Esophagus squamous epithelium (tissue), 5 donors: ENCODE measurements at places on chromosomes 2 and 18.

- no peak for DNase-seq
Observed at GRCh38 chr2:203928849-203929248, 7.7 kb upstream of the ICOS start.

DNA sequence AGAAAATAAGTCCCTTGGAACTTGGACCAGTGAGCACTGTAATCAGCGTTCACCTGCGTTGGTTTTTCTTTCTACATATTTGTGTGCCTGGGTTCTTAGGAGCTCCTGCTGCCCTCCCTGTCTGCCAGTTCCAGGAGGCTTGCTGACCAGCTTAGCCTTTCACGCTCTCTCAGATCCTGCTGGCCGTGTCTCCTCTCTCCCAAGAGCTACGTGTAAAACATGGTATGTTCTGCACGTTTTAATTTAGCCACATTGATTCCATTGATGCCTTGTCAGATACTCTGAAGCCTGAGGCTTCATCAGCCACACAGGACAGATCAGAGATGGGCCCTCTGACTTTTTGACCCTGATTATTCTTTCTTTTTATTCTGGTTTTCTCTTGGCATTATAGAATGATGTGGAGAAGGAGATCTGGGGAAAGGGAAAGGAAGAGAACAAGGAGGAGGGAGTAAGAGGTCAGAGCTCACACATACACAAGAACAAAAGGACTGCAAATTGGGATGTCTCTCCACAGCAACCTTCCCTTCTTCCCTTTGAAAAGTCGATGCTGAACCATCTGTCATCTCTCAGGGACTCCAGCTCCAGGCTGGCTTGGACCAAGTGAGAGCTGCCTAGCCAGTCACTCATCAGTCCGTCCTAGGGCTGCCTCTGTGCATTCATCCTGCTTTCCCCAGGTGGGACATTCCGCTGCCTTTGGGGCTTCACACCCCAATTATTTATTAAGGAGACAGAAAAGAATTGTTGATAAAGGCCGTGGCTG lies 152.8 kb downstream of the PIK3C3 start:
- DNase-seq: no peak

DNA sequence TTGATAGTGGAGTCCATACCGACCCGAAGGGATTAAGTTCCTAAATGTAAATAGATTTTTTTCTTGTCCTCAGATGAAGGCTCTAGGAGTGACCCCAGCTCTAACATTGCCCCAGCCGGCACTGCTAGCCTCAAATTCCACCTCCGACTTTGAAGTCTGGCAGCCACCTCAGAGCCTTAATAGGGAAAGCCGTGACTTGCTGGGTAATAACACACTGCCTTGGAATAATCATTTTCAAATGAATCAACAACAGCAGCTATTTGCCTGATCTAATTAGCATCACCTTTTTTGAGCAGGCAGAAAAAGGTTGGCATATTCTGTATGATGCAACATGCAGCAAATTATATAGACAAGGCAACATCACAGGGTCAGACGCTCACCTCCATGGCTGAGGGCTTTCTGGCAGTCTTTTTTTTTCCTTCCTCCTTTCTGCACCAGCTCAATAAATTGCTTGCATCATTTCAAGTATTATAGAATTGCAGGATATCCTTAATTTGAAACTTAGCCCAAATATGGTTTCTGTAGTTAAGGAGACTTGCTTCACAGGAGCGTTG lies 276.5 kb upstream of the ATP5MC3 start:
- DNase-seq: no peak

DNA sequence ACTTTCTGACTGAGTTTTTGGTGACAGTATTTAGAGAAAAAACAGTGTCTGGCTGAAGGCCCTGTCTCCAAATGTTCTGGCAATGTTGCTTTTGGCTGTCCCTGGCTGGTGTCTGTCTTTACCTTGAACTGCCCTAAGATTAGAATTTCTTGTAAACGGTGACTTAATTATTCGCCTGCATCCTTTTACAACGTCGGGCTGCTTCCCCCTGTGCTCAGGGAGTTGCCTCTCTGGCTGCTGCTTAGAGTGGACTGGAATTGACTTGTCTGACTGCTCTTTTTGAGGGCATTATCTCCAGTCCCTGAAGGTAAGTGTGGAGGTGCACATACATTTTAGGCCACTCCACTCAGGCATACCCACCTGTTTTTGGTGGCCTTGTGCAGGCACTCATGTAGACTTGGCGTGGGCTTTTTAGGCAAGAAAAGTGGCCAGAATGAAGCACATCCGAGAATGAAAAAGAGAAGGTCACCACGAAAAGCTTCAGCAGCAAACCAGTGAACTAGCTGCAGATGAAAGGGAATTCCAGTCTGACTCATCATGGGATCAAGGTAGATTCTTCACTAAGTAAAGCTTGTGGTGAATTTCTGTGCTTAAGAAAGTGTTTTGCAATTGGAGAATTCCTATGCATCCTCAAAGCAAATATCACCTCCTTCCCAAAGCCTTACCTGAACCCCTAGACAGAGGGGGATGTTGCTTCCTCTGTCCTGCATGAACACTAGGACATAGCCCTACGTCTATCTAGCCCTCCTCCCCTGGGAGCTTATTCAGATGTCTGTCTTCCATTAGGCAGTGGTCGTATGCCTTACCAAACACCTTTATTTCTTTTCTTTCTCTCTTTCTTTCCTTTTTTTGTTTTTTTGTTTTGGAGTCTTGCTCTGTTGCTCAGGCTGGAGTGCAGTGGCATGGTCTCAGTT lies 230.3 kb upstream of the TRIB2 start:
- no peak for DNase-seq

DNA sequence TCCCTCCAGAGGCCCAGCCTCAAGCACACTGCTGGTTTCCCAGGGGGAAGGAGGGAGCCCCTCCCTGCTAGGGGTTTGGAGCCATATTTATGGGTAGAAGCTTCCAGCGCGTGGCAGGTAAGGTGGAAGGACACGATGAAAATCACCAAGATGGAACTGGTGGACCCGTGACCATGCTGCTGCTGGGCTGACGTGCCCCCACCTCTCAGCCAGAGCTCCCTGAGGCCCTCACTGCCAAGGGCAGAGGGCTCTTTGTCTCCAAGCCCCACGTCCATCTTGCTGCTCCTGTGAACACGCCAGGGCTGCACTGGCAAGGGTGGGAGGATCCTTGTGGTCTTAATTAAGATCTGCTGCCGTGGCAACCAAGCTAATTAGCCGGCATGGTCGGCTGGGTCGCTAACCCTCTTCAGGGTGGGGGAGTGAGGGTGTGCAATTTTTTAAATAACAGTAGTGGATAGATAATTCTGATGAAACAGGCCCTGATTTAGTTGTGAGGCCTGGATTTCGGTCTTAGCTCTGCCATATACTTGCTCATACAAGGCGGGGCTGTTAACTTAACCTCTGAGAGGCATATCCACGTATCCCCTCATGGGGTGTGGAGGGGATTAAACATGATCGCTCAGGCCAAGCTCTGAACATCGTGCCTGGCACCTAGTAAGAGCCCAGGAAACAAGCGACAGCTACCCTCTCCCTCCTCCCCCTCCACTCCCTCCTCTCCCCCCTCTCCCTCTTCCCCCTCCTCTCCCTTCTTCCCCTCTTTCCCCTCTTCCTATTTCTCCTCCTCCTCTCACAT lies 232.8 kb downstream of the CELF4 start:
- DNase-seq: no peak

DNA sequence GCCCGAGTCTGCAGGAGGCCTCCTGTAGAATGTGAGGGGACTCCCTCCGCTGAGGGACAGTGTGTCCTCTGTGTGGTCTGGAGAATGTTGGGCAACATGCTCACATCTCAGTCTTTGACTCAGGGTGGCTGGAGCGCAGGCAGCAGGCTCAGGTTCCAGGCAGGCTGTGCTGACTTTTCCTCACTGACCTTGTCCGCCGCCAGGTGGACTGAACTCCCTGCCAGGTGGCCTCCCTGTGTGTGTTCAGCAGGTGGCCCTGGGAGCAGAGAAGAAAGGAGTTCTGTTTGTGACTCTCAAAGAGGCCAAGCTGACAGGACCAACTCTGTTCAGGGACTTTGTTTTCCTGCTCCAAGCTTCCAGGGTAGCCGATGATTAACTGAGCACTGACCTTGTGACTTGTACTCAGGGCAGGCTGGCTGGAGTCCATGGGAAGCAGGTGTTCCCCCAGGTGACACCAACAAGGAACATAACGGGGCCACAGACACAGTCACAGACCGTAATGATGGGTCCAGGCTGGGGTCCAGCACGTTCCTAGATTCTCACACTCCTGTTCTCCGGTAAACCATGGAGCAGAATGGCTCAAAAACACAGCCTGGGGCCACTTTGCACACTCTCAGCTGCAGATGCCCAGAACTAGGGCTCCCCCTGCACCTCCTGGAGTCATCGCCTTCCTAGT lies 439.8 kb downstream of the RNF144A start:
- no peak for DNase-seq

- DNase-seq: no peak
Observed at GRCh38 chr2:124382067-124382618, 357.1 kb downstream of the CNTNAP5 start.
